Posterior vena cava (tissue), 2 donors: ENCODE measurements at places on chromosomes 4 and X. TPM values are rescaled to one million over a fixed set of nuclear protein-coding genes. Genes with fewer than 3 reads are reported as not detected.

The TGIF2LX gene
- not detected for total RNA-seq

The GPRASP3 gene
- 6.7 TPM for total RNA-seq

The HSD17B13 gene
- 0.32 TPM for total RNA-seq

The SLBP gene
- total RNA-seq: 25.6 TPM

The PLP1 gene
- 5.0 TPM for total RNA-seq

The NUP62CL gene
- total RNA-seq: 0.14 TPM

The AGTR2 gene
- total RNA-seq: 0.10 TPM

The PLXNB3 gene
- total RNA-seq: 16.8 TPM

The TMEM156 gene
- 0.65 TPM for total RNA-seq

The FGF5 gene
- total RNA-seq: not detected

The SYP gene
- 1.1 TPM for total RNA-seq

The JAKMIP1 gene
- 0.14 TPM for total RNA-seq

The RBM46 gene
- not detected for total RNA-seq

The CTAG2 gene
- 1.2 TPM for total RNA-seq

The CCNA2 gene
- 0.52 TPM for total RNA-seq

The IQCM gene
- not detected for total RNA-seq

The FOXR2 gene
- total RNA-seq: not detected
